ENCODE measurements at places on chromosomes 2 and 18. TPM values are rescaled to one million over a fixed set of nuclear protein-coding genes. Genes with fewer than 3 reads are reported as not detected.

- no peak for DNase-seq
Measured at GRCh38 chr2:161625996-161626395, 1.8 kb downstream of the SLC4A10 start.

DNA sequence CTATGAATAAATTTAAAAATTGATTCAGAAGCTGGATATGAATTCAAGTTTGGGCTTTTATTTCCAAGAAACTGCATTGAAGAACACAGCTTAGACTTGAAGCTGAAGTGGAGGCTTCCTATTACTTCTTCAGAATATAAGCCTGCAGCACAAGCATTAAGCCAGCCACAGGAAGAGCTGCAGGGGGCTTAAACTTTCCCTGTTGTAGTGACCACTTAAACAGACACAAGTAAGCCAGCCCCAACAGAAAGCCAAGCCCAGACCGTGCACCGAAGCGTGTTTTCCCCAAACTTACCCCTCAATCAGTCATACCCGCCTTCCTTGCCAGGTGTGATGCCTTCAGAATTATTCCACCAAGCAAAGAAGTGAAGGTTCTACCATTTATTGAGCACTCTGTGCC is 28.7 kb downstream of the ERMN start:
- no peak for DNase-seq

DNA sequence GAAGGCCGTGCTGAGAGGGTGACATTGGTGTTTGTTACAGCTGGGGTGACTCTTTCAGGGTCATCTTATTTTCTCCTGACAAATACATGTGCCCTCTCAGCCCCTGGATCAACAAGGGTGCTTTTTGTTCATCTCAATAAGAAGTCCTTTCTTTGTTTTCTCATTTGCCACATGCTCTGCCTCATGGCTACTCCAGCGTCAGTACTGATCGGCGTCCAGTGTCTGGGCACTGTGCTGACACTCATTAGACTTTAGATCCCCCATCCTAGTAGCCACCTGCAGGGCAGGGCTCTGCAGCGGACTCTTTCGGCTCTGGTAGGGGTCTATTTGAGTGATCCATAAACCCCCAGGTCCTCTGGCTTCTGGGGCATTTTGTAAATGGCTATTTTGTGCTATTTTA is 38.4 kb downstream of the NPPC start:
- no peak for DNase-seq

DNA sequence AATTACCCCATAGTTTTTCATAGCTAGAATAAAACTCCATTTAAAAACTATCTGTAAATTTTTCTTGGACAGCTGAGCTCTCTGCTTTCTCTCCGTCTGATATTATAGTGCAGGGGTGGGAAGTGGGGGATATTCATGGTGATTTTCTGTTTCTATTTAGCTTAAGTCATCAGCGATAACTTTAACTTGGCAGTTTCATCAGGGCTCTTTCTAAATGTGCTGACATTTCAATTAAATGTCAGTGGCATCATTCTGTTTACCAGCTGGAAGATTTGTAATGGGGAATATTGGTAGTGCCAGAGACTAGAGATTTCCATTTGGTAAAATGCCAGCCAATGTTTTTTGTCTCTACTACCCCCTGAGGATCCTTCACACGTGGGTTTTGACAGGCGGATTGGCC is 53.5 kb upstream of the CAPN13 start:
- no peak for DNase-seq

GRCh38 chr2:17331636-17332035 is 186.6 kb downstream of the RAD51AP2 start:
- DNase-seq = no peak

GRCh38 chr18:55365342-55365741 is 222.7 kb downstream of the TCF4 start:
- no peak for DNase-seq

DNA sequence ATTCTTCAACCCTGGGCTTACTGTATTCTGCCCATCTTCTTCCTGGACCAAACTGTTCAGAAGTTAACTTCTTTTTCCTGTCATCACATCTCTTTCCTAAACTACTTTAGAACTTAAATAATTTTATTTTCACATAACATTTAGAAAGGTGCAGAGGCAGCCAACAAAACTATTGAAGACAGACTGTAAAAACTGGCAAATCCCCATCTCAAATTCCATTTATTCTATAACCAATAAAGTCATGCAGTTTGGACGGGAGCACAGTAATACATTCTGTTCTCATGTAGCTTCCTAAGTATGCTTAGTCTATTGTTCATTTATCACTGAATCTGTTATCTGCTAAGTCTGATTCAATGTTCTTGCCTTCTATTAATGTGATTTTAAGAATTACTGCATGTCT is 99.1 kb downstream of the SMAD2 start:
- DNase-seq = no peak

DNA sequence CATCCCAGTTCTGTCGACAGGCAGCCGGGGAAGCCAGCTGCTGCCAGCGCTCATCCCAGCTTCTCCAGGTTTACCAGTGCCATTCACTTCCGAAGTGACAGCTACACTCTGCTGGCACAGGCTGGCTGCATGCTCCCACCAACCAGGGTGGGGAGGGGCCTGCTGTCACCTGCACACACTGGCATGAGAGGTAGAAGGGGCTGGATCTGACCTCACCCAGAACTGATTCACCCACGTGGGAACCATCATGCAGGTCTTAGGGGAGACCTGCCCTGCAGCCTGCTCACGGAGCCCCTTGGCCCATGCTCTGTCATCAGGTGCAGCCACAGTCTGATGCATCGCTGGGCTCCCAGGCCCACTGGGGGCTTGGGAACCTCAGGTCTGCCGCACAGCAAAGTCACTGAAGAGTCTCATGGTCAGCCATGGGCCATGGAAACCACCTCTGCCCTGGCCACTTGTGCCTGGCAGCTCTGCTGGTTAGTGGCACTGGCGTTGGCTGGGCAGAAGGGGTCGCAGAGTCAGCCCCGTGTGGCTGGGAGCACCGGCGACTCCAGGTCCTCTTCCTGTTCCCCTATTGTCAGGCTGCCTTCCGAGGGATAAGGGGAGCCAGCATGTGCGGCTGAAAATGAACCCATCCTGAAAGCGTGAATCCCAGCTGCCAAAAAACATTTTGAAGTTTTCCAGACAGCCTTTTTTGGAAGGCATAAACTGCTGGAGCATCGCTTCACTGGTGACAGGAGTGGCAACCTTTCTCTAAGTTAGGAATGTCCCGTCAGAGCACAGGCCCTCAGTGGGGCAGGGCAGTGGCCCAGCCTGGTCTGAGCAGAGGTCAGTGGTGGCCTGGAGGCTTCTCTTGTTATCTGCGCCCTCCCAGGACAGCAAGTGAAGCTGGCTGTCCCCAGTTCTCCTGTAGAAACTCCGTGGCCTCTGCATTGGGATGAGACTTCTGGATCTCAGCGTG is 157.8 kb downstream of the SEPTIN10 start:
- no peak for DNase-seq

DNA sequence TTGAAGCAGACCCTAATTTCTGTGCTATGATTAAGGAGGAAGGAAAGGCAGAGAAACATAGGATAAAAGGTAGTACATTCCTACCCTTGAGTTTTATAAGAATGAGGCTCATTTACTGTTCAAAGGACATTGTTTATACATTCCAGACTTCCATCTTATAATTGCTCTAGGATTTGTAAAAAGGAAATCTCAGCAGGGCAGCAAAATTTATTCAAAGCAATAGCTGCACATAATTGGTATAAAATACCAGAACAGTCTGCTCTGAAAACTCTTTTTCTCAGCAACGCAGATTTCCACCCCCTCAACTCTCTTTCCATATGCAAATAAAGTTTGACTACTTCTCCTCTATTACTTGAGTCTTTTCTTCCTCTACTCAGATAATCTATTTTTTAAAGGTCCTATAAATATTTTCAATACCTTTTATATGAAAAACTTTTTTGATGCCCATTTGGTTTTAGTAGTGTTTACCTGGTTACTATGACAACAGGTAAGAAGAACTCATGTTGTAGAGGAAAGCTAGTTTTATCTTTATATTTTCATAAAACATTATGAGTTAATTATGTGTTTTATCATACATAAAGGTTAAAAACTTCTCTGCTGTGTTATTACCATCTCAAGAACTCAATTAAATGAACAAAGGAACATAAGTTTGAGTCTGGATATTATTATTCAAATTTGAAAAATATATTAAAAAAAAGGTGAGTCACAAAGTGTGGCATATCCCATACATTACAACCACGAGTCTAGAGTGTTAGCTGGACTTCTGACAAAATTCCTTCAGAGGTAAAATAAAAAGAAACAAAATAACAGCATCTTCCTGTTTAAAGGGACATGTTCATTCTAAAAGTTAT is 19.9 kb downstream of the RBMS1 start:
- DNase-seq = no peak

DNA sequence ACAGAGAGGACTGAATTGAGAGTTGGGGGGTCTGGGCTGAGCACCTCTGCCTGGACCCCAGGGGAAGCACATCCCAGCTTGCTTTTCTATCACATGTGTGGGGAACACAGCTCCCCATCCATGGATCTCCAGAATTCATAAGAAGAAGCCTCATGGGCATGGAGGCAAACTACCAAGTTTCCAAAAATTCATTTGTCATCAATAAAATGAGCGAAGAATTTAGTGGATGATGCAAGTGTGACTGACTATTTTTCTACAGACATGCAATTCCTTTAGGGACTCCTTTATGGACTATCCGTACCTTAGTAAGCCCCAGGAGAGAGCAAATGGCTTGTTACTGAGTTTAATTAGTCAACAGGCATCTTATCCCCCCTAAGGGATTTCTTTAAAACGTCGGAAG is 33.1 kb downstream of the ACKR3 start:
- no peak for DNase-seq

DNA sequence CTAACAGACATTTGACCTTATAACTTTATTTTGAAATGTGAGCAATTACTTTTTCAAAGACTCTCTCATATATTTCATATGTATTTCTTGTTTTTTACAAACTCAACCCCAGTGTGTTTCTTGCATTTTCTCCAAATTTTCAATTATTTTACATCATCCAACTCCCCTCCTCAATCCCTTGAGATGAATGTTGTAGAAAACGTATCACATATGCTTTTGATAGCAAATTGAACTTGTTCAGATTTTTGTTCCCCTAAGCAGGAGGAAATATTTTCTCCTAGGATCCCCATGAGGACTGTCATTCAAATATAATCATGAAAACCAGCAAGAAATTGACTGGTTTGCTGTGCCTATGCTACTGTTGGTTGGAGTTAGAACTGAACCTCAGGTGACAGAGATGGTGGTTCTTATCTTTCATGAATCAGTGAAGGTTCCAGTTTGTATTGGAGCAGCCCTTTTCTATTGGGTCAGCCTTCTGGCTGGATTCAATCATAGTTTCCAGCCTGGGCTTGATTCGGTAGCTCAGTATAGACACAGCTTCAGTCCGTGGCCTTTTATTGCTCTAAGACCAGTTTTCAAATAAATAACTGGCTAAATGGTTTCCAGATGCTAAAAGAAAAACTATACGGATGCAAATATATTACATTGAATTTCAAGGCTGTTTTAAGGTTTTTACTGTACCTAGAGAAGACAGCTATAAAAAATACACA is 591.0 kb downstream of the EPHA4 start:
- no peak for DNase-seq

BOLL gene
- total RNA-seq = not detected

- no peak for DNase-seq
Measured at GRCh38 chr2:64352292-64352691, 101.7 kb upstream of the LGALSL start.

- no peak for DNase-seq
Measured at GRCh38 chr2:38185012-38185491, 109.1 kb upstream of the CYP1B1 start.

DNA sequence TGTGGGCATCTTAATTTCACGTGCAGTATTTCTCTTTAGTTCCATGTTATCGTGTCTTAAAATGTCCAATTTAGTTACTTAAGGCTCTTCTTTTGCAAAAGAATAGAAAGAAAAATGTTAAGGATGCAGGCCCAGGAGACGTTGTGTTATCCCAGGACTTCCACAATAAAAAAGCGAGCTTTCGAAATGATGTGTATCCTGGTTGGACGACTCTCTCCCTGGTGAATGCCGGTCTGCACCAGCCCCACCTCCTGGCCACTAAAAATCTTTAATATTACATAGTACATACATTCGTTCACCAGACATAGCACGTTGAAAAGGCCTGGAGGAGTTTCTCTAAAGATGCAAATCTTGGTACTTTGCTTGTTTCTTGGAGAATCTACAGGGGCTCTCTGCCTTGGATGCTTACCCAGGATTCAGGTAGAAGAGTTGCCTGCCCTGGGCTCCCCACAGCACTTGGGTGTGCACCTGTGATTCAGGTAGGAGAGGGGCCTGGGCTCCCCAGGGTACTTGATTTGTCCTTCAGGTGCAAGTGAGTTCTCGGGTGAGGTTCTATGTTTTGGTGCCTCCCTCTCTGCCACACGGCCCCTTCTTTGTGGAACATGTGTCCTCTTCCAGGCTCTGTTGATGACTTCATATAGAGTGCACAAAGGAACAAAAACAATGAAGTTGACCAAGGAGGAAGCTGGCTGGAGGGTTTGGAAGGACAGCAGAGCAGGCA is 26.6 kb downstream of the TWIST2 start:
- no peak for DNase-seq

DNA sequence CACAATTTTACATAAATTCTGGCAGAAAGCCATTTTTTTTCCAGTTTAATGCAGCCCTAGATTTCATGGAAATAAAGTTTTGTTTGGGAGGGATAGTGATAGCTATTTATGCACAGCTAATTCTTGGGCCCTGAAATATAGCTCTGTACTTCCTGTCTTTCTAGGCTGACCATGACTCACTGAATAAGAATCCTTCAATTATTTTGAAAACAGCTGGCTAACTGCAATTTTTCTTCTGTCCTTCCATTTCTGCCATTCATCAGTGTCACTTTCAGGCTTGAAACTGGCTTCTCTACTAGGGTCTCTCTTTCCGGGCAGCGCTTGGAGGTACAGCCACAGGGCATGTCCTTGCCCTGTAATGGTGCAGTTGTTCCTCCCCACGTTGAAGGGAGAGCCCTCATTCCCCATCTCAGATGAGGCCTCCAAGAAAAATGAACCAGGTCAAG is 97.1 kb upstream of the TMEM178A start:
- DNase-seq = no peak

HOXD8 gene
- 4.8 TPM for total RNA-seq

- DNase-seq = no peak
Measured at GRCh38 chr2:241879326-241879725, 9.8 kb downstream of the RTP5 start.

MROH2A gene
- not detected for total RNA-seq

DNA sequence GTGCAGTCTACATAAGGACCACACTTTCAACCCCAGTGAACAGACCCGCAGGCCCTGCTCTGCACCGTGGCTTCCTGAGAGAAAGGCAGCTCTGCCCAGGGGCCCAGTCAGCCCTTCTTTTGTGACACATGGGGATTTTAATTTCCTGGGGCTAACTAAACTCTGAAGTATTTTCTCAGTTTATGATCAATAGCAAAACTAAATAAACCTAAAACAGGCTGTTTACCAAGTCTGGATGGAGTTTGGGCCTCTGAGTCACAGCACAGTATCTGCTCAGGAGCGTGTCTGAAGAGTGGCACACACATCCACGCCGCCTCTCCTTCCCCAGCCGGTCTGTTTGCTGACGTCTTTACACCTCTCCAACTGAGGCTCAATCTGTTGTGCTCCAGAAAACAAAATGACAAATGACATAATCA is 72.3 kb downstream of the LDLRAD4 start:
- DNase-seq = no peak

HOXD3 gene
- 1.7 TPM for total RNA-seq

Data from esophagus muscularis mucosa (tissue), 4 donors.